Kidney epithelial cell (primary cell): ENCODE measurements at places on chromosomes 3 and 15. TPM values are rescaled to one million over a fixed set of nuclear protein-coding genes. Genes with fewer than 3 reads are reported as not detected.

DNA sequence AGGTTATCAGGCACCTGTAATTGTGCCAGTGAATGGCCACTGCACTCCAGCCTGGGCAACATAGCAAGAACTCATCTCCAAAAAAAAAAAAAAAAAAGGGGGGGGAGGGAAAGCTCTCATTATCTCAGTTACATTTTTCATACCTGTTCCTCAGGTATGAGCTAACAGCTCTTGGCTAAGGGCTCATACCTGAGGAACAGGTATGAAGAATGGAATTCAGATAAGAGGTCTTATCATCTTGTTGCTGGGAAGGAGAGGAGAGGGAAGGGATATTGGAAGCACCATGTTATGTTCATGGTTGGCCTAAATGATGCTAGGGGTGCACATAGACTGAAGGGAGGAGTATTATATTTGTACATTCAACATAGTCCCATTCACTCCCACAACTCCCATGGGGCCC lies 2.6 kb downstream of the SLC15A2 start:
- DNase-seq, result no peak

DNA sequence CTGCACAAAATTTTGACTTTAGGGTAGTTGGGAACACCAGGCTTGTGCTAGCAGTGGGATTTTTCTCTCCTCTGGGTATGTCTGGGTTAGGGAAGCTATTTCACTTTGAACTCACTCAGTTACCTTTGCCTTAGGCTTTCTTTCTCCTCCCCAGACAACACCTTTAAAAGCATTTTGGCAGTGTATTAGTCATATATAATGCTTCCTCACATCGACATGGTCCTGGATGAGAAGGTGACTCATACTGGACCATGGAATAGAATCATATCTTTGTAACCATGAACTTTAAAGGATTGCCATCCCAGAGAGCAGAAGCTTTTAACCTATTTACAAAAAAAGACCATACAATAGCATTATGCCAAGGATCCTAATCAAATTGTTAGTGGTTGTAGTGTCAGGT lies 2.7 kb downstream of the RYR3 start:
- no peak for DNase-seq

DNA sequence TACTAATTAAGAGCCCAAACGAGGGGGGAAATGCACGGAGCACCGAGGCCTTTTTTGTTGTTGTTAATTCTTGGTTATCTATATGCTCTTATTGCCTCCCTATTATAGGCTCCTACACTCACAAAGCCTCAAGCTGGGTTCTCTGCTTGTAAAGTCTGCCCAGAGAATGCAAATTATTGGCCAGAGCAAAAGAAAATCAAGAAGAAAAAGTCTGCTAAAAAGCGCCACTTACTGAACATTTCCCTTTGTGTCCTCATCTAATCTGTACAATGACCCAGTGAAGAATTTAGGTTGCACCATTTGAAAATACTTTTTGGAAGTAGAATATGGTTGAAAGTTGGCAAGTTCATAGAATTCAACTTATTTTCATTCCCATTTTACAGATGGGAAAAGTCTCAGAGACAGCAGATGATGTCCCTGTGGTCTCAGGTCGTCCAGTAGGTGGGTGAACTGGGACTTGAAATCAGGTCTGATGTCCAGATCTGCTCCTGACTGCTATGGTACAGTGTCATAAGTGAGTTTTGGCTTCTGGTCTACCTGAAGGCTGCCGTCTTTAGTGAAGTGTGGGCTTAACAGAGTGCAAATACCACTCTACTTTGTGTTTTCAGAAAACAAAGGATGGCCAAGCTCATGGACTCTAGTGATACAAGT lies 1.1 kb upstream of the TNFAIP8L3 start:
- DNase-seq, result no peak

The IL17RB gene
- total RNA-seq, result 0.04 and 0.27 TPM in 2 replicates

The TLR9 gene
- not detected in 2 replicates for total RNA-seq

The PLSCR1 gene
- total RNA-seq, result 77.7 and 235 TPM in 2 replicates

The PIGB gene
- 6.2 and 10.9 TPM in 2 replicates for total RNA-seq

The GOLGA8G gene
- not detected in 2 replicates for total RNA-seq
